ENCODE measurements at places on chromosomes 5 and 9. TPM values are rescaled to one million over a fixed set of nuclear protein-coding genes. Genes with fewer than 3 reads are reported as not detected.
A peak's percentile ranks its signal among the peaks of the same experiment; 100 is the strongest.

Gene NMUR2
- total RNA-seq = 2.1 TPM

Gene PPP3R2
- total RNA-seq = not detected

Gene ITGA2
- total RNA-seq = 17.7 TPM

Gene PTGDS
- 477 TPM for total RNA-seq

Gene SHOC1
- not detected for total RNA-seq

Gene PFDN1
- 54.0 TPM for total RNA-seq

Gene CKMT2
- total RNA-seq = 3.0 TPM

GRCh38 chr5:107501965-107502675 is 168.6 kb downstream of the EFNA5 start:
- DNase-seq = no peak
- H3K4me3 ChIP-seq = no peak overlapping the region
- H3K4me1 ChIP-seq = no peaks in the 10 kb centered on the region
- H3K27me3 ChIP-seq = peaks cover 5% of the 10 kb centered on the region
- no peaks in the 10 kb centered on the region for H3K36me3 ChIP-seq
- no peak overlapping the region for H3K27ac ChIP-seq

DNA sequence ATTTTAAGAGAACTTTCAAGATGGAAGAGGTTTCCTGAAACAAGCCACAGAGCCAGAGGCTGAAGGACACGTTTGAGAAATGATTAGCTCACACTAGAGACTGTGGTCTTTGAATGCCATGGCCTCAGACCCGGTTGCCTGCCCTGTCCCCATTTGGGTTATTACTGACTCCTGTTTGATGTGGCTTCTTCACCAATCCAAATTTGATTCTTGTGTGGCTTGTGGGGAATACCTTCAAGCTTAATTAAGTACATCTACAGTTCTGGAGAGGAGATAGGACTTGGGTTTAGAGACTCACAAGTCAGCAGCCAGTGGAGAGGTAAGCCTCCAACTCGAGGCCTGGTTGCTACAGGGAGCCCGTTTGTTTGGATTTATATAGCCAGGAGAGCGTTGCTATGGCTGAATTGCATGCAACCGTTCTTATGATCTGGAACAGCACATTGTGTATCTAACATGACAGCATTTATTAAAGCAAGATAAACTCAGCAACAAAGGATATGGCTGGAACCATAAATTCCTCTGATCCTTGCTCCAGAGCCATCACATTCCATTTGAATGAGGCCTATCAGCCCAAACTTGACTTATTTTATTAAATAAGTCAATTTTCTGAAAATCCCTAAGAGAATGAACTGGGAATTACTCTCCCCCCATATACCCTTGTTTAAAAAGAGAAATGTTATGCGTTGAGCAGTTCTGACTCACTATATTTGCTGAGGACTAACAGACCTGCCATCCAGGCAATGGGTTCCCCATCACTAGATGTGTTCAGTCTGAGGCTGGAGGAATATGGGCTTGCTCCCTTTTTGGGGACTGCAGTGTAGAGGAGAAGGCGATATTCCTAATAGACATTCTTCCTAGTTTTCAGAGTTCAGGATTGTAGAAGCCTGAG is 88.4 kb upstream of the TNFSF8 start:
- no peak overlapping the region for H3K4me3 ChIP-seq

DNA sequence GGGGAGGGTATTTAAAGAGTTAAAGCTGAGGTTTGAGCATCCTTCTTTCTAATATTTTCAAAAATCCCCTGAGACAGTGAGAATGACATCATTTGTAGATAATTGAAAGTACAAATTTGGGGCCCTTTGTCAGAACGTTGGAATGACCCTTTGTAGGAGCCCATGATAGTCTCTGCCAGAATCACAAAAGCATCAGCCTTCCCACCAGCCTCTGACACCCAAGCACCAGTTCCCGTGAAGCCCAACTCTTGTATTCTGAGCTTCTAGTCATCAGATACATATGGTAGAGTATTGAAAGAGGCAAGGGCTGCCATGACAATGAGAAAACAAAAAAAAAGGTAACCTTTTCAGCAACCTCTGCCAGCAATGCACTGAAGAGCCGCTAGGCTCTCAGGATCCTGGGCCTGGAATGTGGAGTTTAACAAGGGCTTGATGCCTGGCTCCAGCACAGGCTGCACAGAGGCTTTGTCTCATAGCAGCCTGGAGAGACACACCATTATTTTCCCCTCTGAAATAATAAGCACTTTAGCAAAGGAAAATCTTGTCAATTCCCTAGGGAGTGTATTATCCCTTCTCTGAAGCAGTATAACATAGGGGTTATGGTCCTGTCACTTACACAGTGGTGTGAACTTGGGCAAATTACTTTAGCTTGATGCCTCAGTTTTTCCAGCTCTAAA is 114.4 kb downstream of the ZNF608 start:
- H3K27me3 ChIP-seq = no peaks in the 10 kb centered on the region
- no peaks in the 10 kb centered on the region for H3K36me3 ChIP-seq
- no peak for DNase-seq
- no peaks in the 10 kb centered on the region for H3K4me1 ChIP-seq

DNA sequence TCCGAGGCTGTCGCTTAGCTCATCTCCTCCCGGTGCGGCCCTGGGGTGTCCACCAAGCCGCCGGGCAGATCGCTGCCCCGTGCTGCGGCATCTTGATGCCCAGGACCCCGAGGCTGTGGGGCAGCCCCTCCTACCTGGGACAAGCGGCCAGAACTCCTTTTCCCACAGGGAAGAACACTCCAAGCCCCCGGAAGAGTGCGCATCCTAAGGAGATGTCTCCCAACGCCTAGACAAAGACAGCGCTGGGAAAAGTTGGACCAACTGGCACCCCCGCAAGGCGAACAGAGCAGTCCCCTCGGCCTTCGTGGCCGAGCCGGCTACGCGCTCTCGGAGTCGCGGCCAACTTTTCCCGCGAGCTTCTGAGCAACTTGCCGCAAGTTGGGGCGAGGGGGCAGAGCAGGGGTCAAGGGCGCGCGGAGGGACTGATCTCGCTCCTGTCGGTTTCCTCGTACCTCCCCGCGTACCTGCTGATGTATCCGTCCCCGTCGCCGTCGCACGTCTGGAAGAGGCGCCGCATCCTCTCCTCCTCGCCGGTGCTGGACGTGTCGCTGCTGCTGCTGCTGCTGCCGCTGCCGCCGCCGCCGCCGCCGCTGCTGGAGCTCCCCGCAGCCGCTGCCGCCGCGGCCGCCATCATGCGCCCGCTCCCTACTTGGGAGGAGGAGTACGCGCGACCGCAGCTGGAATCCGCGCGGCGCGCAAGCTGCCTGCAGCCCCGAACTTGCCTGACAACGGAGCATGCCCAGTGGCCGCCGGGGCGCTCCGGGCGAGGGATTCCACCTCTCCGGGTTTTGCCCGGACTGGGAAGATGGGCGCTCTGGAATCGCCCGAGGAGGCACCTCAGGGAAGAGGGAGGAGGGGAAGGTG is at the start of gene MCC:
MCC (minus strand) TSS at position 673 of the 864 bp plus-strand sequence.
- H3K4me3 ChIP-seq = peak within 1 kb of the TSS; percentile 58
- peak; percentile 88 for DNase-seq
- H3K36me3 ChIP-seq = no peaks in the 10 kb centered on the region
- H3K4me1 ChIP-seq = peaks cover 22% of the 10 kb centered on the region

- H3K27me3 ChIP-seq = peaks cover 7% of the 10 kb centered on the region
- H3K4me3 ChIP-seq = no peak overlapping the region
Measured at GRCh38 chr5:53501054-53501453, 20.6 kb downstream of the FST start.
